Lung (tissue), 17 donors: ENCODE measurements at places on chromosomes 11 and 22. TPM values are rescaled to one million over a fixed set of nuclear protein-coding genes. Genes with fewer than 3 reads are reported as not detected.

GRCh38 chr11:65047581-65048422, 6.8 kb downstream of the SAC3D1 start:
- DNase-seq: no peak

DNA sequence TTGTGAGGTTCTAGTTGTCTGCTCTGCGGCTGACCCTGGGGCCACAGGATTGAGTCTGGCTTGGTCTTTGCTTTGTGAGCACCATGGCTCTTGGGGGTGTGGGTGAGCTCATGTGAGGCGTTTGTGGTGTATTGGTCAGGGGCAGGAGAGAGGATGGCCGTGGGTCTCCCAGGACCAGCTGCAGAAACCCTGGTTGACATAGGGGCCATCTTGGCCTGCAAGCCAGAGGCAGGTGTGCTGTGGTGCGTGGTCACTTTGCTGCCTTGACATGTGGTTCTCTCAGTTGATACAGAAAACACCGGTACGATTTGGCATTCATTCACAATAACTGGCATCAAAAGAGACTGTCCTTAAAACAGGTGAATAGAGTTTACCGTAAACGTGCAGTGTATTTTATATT, 11.3 kb downstream of the PHRF1 start:
- no peak for DNase-seq

DNA sequence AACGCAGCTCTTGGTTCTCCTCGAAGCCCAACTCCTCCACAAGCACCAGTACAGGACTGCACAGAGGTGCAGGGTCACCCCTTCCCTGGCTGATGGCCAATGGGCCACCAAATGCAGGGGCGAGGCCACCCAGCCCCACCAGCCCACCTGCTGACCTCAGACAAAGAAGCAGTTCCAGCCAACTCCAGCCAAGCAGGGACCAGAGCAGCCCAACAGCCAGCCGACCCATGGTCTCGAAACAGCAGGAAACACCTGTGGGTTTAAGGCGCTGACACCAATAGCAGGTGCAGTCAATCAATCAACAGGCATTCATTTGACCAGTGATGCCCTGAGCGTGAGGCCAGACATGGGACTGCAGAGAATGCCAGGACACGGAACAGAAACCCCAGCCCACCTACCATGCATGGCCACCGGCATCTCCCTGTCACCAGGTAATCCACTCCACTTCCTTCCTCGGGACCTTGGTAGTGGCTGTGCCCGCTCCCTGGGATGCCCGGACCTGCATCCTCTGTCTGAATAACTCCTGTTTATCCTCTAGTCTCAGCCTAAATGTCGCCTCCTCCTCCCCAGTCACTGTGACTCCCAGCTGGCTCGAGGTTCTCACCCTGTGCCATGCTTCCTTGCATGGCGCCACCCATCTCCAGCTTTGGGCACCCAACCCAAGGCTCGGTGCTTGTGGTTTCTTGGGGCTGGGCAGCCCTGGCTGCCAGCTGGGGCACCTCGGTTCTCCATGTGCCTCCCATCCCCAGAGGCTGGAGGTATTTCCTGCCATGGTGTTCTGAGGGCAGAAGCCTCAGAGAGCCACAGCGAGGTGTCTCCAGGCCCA, 1475.4 kb downstream of the BRD1 start:
- DNase-seq: no peak

DNA sequence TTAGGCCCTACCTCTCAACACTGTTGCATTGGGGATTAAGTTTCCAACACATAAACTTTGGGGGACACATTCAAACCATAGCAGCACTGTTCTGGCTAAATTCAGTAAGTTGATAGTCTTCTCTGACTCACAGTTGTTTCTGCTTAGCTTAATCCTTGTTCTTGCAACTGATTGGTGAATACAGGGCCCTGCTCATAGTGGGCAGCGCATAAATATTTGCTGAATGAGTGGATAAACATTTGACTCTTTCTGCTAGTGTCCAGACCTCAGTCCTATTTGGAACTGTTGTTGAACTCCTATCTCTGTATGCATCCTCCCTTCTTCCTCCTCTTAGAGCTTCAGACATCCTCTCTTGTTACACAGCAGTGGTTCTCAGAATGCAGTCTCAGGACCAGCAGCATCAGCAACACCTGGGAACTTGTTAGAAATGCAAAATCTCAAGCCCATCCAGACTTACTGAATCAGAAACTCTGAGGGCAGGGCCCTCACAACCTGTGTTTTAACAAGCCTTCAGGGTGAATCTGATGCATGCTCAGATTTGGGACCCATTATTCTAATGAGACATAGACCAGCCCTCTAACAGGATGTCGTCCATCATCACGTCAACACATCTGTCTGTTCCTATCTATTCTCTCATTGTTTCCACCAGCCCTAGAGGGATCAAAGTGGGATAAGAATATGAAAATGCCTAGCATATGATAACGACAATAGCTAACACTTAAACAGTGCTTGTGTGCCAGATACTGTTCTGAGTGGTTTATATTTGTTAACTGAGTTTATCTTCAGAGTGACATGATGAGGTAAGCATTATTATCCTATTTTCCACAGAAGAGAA, 22.3 kb downstream of the SPON1 start:
- no peak for DNase-seq

Gene SCGB1C1
- total RNA-seq: not detected

Gene CPT1A
- total RNA-seq: 19.4 TPM

DNA sequence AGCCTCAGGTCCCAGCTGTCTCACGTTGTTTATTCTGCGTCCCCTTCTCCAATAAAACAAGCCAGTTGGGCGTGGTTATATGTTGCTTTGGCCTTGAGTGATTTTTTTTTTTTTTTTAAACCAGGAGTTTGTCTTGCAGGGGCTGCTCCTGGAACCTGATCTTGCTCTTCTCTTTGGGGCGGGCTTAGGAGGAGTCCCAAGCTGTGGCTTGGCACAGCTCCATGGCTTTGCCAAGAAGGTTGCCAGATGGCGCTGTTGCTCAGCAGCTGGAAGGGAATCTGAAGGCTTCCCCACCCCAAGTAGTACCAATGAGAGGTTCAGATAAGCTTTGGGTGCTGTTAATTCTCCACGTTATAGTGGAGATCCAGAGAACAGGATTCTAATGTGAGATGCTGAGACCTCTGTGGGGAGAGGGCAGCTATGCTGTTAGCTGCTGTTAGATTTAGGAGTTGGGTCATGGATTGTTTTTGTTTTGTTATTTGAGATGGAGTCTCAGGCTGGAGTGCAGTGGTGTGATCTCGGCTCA, 2.0 kb upstream of the FERMT3 start:
- DNase-seq: peak; percentile 94

Gene BAIAP2L2
- total RNA-seq: 0.49 TPM

- no peak for DNase-seq
Observed at GRCh38 chr11:75598900-75599299, 36.8 kb downstream of the SERPINH1 start.

GRCh38 chr11:2377511-2378443, 667 bp downstream of the CD81 start:
- peak; percentile 86 for DNase-seq

Gene EXPH5
- 28.8 TPM for total RNA-seq

Gene APOL3
- 46.6 TPM for total RNA-seq

GRCh38 chr11:69562816-69563215, 78.1 kb upstream of the CCND1 start:
- DNase-seq: no peak

DNA sequence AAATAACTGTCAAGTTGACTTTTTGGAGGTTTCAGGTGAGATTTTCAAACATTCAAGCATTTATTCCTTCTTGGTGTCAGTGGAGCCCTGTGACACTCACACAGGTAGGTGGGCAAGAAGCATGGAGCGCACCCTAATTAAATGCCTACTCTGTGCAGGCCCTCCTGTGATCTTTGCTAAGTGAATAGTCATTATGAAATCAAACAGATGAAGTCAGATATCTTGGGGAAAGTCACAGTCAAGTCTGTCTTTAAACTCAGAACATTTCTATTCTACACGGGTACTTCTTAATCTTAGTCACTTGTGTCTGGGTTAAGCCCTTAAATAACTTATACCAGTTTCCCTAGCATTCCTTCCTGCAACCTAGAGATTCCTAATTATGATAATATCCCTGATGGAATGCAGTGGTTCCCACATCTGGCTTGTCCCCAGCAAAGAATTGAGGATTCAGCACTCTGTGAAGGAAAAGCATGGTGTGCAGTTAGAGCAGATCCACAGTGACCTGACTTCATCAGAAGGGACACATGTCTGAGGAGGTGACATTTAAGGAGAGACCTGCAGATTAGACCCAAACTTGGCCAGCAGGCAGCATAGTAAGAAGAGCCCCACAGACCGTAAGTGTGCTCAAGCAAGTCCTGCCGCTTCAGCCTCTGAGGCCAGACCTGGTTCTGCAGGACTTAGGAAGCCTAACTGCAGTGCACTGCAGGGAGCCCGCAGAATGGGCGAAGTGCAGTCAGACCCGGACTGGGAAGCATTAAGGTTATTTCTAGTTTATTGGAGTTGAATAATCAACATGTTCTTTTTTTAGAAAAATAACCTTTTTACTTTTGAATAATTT, 85.3 kb upstream of the GAL start:
- DNase-seq: no peak

- no peak for DNase-seq
Observed at GRCh38 chr11:9142732-9143131, 51.3 kb upstream of the SCUBE2 start.

GRCh38 chr11:128318856-128319474, 268.4 kb downstream of the ETS1 start:
- DNase-seq: no peak

DNA sequence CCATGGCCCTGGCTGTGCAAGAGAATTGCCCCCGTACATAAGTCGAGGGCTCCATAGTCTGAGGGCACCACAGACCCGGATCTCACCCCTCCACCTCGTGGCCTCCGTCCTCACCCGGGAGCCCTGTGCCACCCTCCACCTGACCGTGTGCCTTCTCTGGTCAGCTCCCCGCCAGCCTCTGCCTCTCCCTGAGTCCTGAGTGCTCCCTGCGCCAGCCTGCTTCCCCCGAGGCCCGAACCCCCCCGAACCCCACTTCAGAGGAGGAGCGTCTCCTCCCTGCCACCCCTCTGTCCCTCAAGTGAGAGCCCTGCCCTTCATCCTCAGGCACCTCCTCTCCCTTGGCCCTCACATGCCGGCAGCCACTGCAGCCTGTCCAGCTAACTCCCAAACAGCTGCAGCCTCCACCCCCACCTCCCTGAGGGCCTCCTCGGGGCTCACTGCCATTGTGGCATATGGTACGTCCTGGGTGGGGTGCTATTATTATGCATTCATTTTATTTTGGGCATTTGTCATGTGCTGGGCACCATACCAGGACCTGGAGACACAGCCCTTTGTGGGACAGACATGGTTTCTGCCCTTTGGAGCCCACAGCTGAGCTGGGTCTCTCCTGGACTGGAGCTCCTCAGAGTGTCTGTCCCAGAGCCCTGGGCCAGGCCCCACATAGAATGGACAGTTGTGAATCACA, 67.2 kb downstream of the MYO7A start:
- DNase-seq: no peak

GRCh38 chr11:79342686-79343085, 98.1 kb downstream of the TENM4 start:
- DNase-seq: peak; percentile 42

GRCh38 chr11:114031967-114032320, 27.6 kb upstream of the ZBTB16 start:
- DNase-seq: no peak

DNA sequence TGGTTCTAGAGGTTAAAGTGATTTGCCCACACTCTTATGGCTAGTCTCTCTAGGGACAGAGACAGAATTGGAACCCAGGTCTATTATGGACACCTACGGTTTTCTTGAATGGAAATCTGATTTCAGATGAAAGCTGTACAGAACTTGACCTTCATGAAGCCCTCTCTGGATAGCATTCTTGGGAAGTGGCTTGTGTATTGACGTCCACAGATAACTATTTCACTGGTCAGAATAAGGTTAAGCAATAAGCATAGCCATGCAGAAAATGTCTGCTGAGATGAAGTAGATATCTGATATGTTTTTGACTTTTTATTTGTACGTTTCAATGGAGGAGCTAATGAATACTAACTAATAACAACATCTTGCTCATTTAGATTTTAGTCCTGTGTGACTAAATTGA, 1.1 kb downstream of the TLCD5 start:
- no peak for DNase-seq

Gene FXYD6
- 70.0 TPM for total RNA-seq

Gene NXPE1
- not detected for total RNA-seq

Gene MYRF
- total RNA-seq: 41.2 TPM

Gene WT1
- total RNA-seq: 0.92 TPM

DNA sequence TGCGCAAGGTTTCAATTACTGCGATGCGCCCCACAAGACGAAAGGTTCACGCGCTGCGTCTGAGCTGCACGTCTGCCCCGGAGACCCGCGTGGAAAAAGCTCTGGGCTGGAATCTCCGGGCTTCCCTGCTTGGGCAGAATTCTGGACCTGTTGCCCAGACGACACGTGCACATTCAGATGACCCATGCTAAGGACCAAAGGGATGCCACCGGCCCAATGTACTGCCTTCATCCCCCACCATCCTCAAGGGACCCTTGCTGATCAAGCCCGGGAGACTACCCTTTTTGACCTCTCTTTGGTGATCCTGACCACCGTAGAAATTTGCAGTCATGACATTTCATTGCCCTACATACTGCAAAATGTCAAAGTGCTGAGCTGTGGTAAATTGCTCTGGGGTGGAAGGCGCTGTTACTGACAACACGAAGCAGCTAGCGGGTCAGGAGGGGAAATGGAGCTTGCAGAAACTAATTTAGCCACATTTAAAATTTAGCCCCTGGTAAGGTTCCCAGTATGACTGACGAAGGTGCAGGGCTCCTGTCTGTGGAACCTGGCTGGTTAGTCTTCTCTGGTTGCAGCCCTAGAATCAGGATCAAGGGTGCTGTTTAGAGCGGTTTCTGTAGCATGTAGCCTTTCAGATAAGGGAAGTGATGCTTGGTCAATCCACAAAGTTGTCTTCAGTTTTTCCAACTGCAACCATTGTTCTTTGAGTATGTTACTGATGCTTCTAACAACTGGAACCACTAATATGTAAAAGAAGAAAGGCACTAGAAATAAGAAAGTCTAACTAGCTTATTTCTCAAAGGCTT, 81.9 kb downstream of the PRR5L start:
- no peak for DNase-seq

DNA sequence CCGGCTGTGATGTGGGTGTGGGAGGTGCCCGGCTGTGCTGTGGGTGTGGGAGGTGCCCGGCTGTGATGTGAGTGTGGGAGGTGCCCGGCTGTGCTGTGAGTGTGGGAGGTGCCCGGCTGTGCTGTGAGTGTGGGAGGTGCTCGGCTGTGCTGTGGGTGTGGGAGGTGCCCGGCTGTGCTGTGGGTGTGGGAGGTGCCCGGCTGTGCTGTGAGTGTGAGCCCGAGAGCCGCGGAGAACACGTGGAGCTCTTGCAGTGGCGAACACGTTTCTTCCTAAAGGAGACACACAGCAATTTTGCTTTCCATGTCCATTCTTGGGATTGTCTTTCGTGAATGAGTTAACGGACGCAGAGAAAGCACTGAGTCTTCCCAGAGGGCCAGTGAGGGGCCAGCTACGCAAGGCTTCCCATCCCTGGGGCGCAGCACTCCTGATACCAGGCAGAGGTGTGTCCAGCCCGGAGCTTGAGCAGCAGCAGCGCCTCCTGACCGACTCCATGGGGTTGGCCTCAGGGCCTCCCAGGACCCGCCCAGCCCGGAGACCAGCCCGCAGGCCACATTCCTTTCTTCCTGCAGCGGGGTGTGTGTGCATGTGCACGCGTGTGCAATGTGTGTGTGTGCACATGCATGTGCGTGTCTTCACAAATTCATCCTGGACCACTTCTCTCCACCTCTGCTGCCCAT, 245.0 kb upstream of the B3GAT1 start:
- DNase-seq: no peak

- no peak for DNase-seq
Observed at GRCh38 chr11:109770323-109770722, 322.9 kb upstream of the ZC3H12C start.

Gene OR2AG2
- total RNA-seq: 0.18 TPM

- DNase-seq: peak; percentile 68
Observed at GRCh38 chr11:1877211-1878136, 14.2 kb downstream of the PRR33 start.
